HCT116 (cell line): ENCODE measurements at places on chromosomes 3 and 15.

GRCh38 chr3:145355206-145355605, 805.8 kb downstream of the PLOD2 start:
- no peaks in the 10 kb centered on the region for H3K27me3 ChIP-seq
- no peak overlapping the region for H3K4me3 ChIP-seq
- no peaks in the 10 kb centered on the region for H3K4me1 ChIP-seq
- no peak overlapping the region for H3K27ac ChIP-seq
- no peaks in the 10 kb centered on the region for H3K36me3 ChIP-seq
- no peak for DNase-seq

DNA sequence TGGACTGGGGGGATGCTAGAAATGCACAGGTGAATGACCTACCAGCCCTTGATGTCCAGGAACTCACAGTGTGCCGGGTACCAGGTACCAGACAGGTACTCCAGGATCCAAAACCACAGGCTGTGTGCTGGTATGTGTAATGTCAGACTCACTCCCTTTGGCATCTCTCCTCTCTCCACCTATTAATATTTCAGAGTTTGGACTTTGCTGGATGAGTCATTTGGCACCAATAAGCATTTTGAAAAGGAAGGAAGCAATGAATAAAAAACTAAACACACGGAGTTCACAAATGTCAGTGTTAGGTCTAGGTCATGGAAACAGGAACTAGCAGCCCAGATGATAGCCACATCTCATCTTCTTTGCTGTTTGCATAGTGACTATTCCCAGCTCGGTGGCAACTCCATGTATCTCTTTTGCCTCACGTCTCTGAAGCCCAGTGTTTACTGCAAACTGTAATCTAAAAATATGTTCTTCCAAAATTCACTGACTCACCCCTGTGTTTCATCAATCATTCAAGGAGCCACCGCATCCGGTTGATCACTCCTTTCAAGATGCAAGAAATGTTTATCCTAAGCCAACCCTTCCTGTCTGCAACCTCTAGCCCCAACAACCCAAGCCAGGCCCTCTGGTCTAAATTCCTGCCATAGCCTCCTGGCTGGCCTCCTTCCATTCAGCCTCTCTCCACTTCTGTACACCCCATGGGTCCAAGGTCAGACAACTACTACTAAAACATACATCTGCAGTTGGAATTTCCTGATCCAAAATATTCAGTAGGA, 8.4 kb downstream of the ITGB5 start:
- peak overlapping the region; percentile 73 for H3K27ac ChIP-seq
- H3K27me3 ChIP-seq = no peaks in the 10 kb centered on the region
- H3K4me3 ChIP-seq = peak overlapping the region; percentile 35
- DNase-seq = peak; percentile 89
- H3K4me1 ChIP-seq = peaks cover 75% of the 10 kb centered on the region

DNA sequence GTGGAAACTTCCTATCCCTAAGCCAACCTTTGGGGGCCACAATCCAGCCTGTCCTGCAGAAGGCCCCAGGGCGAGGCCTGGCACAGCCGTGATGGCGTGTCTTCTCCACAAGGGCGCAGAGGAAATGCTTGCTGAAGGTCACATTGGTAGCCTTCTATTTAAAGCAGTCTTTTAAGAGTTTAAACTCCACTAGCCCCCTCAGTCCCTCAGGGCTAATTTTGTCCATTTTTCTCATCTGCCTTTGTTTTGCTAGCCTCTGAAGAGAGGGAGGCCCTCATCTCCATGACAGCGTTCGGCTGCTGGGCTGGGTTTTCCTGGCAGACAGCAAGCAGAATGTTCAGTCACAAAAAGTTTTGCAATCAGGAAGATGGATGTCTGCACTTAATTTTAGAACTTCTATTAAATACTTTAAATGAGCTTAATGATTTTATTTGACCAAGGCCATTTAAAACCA, 40.8 kb downstream of the RARB start:
- H3K4me1 ChIP-seq = no peaks in the 10 kb centered on the region
- H3K36me3 ChIP-seq = no peaks in the 10 kb centered on the region
- H3K27me3 ChIP-seq = peaks cover 19% of the 10 kb centered on the region
- no peak for DNase-seq
- no peak overlapping the region for H3K27ac ChIP-seq

GRCh38 chr3:158789592-158789991, 12.3 kb upstream of the MFSD1 start:
- no peaks in the 10 kb centered on the region for H3K36me3 ChIP-seq
- no peak overlapping the region for H3K4me3 ChIP-seq
- H3K27me3 ChIP-seq = no peaks in the 10 kb centered on the region
- peaks cover 2% of the 10 kb centered on the region; the same call in 1 of the 2 replicates for H3K4me1 ChIP-seq

- H3K4me1 ChIP-seq = peaks cover 35% of the 10 kb centered on the region
- no peaks in the 10 kb centered on the region for H3K36me3 ChIP-seq
- H3K27me3 ChIP-seq = no peaks in the 10 kb centered on the region
- peak overlapping the region; percentile 33; the same call in 1 of the 2 replicates for H3K27ac ChIP-seq
Measured at GRCh38 chr3:138775254-138775595, 59.5 kb downstream of the PIK3CB start.

DNA sequence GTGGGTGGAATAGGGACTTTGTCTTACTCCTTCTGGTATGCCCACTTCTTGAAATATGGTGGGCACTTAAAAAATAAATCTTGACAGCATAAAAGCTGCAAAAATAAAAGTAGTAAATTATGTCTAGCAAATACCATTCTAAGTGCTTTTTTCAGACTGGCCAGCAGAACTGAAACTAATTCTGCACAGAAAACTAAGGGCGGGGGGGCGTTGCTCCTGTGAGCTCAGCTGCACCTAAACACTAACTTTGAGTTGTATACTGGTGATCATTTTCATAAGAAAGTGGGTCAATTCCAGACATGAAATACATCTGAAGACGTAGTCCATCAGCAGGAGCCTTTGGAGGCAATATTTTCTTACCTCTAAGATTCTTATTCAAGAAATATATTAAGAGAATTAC, 114.8 kb downstream of the WDR76 start:
- H3K4me1 ChIP-seq = no peaks in the 10 kb centered on the region
- DNase-seq = no peak
- H3K27ac ChIP-seq = no peak overlapping the region
- H3K27me3 ChIP-seq = no peaks in the 10 kb centered on the region
- H3K36me3 ChIP-seq = no peaks in the 10 kb centered on the region
- H3K4me3 ChIP-seq = no peak overlapping the region

- DNase-seq = no peak
- H3K4me3 ChIP-seq = no peak overlapping the region
- no peaks in the 10 kb centered on the region for H3K4me1 ChIP-seq
- peaks cover 30% of the 10 kb centered on the region for H3K27me3 ChIP-seq
- H3K27ac ChIP-seq = no peak overlapping the region
Measured at GRCh38 chr15:79572691-79573404, 140.7 kb downstream of the MINAR1 start.

GRCh38 chr3:63538919-63539318, 113.6 kb upstream of the SNTN start:
- H3K36me3 ChIP-seq = no peaks in the 10 kb centered on the region
- no peaks in the 10 kb centered on the region for H3K4me1 ChIP-seq
- no peaks in the 10 kb centered on the region for H3K27me3 ChIP-seq

DNA sequence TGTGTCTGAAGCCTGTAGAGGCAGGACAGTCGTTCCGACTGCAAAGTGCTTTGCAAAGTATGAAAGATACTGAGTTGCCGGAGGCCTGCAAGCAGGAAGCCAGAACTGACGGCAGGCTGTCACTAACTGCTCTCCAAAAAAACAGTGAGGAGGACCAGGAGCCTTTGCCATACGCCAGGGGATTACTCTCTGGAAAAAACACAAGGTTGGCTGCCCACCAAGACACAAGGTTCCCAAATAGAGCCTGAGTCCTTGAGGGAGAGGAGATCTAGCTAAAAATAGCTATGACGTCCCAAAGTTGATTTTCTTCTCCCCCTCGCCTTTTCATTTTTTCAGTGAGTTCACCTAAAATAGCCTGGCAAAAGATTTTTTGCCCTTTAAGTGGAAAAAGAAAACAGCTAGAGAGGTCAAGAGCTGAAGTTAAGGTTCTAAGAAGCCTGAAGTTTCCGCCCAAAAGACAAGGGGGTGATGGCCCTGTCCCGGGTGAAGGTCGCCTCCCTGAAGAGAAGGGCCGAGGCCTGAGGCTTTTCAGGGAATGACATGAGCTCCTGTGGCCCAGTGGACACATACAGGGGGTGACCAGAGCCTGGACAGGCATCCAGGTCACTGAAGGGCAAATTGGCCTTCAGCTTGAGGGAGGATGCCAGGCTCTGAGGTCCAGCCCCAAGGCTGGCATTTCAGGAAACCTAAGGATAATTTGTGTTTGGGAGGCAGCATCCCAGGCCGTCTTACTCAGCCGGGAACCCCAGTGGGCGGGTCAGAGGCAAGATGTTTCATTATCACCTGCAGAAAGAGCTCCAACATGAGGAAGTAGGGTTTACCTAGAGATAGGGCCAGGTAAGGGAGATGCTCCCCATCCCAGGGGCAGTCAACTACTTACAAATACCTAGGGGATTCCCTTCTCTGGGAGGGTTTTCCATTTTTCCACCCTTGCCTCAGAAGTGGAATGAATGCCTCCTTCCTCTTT, 44.9 kb upstream of the DGKG start:
- no peak overlapping the region for H3K27ac ChIP-seq
- no peaks in the 10 kb centered on the region for H3K36me3 ChIP-seq
- 0 out of 2 replicates have a peak, but pooled peaks cover 9% of the 10 kb centered on the region for H3K27me3 ChIP-seq
- DNase-seq = no peak
- H3K4me1 ChIP-seq = no peaks in the 10 kb centered on the region

- no peak overlapping the region for H3K4me3 ChIP-seq
- no peak for DNase-seq
- H3K27me3 ChIP-seq = no peaks in the 10 kb centered on the region
- H3K36me3 ChIP-seq = no peaks in the 10 kb centered on the region
Measured at GRCh38 chr3:71129611-71130431, 453.7 kb downstream of the FOXP1 start.

GRCh38 chr3:5186089-5186857, 1.2 kb upstream of the EDEM1 start:
- H3K27ac ChIP-seq = no peak overlapping the region
- H3K36me3 ChIP-seq = no peaks in the 10 kb centered on the region

DNA sequence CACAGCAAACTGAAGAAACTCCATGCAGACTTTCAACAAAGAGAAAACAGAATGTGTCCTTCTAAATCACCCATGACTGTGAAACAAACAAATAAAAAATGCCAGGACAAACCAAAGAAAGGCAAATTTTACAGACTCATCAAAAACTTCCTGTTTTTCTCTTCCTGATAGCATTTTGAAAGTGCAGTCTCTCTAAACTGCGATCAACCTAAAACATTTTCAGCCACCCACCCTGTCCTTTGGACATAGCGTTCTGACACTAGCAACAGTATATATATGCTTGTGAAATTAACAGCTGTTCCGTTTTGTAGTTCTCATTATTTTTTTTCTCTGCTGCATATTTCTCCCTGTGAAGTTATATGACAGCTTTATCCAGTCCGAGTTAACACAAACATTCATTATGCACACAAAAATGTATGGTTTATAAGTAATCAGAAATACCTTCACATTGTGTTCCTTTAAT, 151.7 kb downstream of the FBN1 start:
- H3K27ac ChIP-seq = no peak overlapping the region
- no peak overlapping the region for H3K4me3 ChIP-seq
- no peaks in the 10 kb centered on the region for H3K36me3 ChIP-seq
- H3K27me3 ChIP-seq = no peaks in the 10 kb centered on the region
- peaks cover 8% of the 10 kb centered on the region for H3K4me1 ChIP-seq

- H3K36me3 ChIP-seq = no peaks in the 10 kb centered on the region
- no peaks in the 10 kb centered on the region for H3K27me3 ChIP-seq
- no peak for DNase-seq
- H3K4me3 ChIP-seq = no peak overlapping the region
- H3K27ac ChIP-seq = no peak overlapping the region
Measured at GRCh38 chr3:109387201-109387600, 49.9 kb upstream of the DPPA4 start.

DNA sequence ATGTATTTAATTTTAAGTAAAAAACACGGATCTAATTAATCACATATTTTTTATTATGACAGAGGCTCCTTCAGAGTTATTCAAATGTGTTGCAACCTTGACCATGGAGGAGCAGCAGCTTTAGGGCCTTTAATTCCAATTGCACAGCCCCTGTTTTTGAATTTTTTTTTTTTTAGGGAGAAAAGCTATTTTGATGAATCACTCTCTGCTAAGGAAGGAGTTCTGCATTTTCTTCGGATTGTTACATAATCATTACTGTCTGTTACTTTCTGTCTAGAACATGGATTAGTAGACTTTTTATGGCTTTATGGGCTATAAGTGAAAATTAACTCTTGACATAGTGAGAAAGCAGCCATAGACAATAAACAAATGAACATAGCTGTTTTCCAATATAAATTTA, 90.8 kb downstream of the MCTP2 start:
- no peaks in the 10 kb centered on the region for H3K27me3 ChIP-seq
- no peaks in the 10 kb centered on the region; the same call in 1 of the 2 replicates for H3K4me1 ChIP-seq
- H3K36me3 ChIP-seq = no peaks in the 10 kb centered on the region

GRCh38 chr3:110391042-110391441, 680.6 kb upstream of the NECTIN3 start:
- no peak for DNase-seq
- H3K4me3 ChIP-seq = no peak overlapping the region
- H3K36me3 ChIP-seq = no peaks in the 10 kb centered on the region
- no peaks in the 10 kb centered on the region for H3K4me1 ChIP-seq

DNA sequence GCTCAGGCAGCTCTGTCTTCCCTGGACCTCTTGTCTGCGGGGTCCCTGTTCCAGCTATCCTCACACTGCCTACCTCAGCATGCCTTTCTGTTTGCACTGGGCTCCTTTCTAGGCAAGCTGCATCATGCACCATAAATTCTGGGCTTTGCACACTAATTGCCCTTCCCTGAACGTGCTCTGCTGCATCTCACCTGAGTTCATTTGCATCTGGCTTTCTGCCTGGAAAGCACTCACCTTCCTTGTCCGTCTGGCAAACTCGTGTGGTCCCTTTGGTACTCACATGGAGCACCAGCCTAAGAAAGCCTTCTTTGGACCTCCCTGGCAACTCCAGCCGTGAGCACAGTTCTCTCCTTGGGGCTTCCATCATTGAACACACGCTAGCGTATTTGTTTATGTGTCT, 365.6 kb downstream of the SV2B start:
- H3K4me3 ChIP-seq = no peak overlapping the region
- no peaks in the 10 kb centered on the region for H3K4me1 ChIP-seq
- no peak for DNase-seq
- no peak overlapping the region for H3K27ac ChIP-seq

DNA sequence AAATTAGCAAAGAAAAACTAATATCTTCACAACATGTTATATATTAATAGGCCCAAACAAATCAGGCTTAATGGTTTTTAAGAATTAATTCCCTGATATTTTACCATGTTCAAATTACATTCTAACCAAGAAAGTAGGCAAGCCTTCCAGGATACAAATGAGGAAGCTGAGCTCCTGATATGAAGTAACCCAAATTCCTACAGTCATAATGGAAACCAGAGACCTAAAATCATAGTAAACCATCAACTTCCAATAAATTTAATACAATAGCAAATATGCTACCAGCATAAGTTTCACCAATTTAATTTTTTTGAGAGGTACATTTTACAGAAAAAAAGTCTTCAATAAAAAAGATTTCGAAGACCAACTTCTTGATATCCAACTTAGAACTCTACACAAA, 3.8 kb downstream of the DCBLD2 start:
- H3K27me3 ChIP-seq = no peaks in the 10 kb centered on the region
- peak overlapping the region; percentile 82 for H3K4me3 ChIP-seq
- DNase-seq = no peak
- peak overlapping the region; percentile 99 for H3K27ac ChIP-seq

- no peak overlapping the region for H3K4me3 ChIP-seq
- no peak for DNase-seq
- H3K27ac ChIP-seq = no peak overlapping the region
Measured at GRCh38 chr3:128301186-128302023, 148.1 kb downstream of the EEFSEC start.

GRCh38 chr15:90660195-90660998, 56.7 kb upstream of the BLM start:
- H3K4me1 ChIP-seq = peaks cover 25% of the 10 kb centered on the region
- H3K36me3 ChIP-seq = no peaks in the 10 kb centered on the region
- no peaks in the 10 kb centered on the region for H3K27me3 ChIP-seq
- H3K4me3 ChIP-seq = no peak overlapping the region
